ENCODE measurements at places on chromosomes 7 and 10. TPM values are rescaled to one million over a fixed set of nuclear protein-coding genes. Genes with fewer than 3 reads are reported as not detected.

The SLC13A4 gene
- total RNA-seq: under 0.01 TPM

The CEP55 gene
- total RNA-seq: 117 TPM

The SRGN gene
- total RNA-seq: 28.6 TPM

The ZNF853 gene
- 3.9 TPM for total RNA-seq

The DEPP1 gene
- 0.44 TPM for total RNA-seq

The GNAT3 gene
- total RNA-seq: not detected

The STAMBPL1 gene
- total RNA-seq: 34.0 TPM

The ELN gene
- total RNA-seq: 0.89 TPM

The FAM237B gene
- total RNA-seq: 0.22 TPM

The GDF2 gene
- not detected for total RNA-seq

The ZNF716 gene
- total RNA-seq: not detected

The EPHB4 gene
- 37.1 TPM for total RNA-seq

The ADAP1 gene
- total RNA-seq: 1.2 TPM

The SPAG6 gene
- 0.11 TPM for total RNA-seq

The IGFBP3 gene
- total RNA-seq: 33.4 TPM

The MEIG1 gene
- not detected for total RNA-seq

Measured in uterine smooth muscle cell (primary cell).